Fibroblast of the aortic adventitia (primary cell): ENCODE measurements at places on chromosomes 2 and 18.
A peak's percentile ranks its signal among the peaks of the same experiment; 100 is the strongest.

- no peak for DNase-seq
Measured at GRCh38 chr2:170975127-170975942, 46.3 kb downstream of the GORASP2 start.

GRCh38 chr2:42652086-42652485 lies 83.7 kb downstream of the MTA3 start:
- DNase-seq, result no peak

GRCh38 chr18:34576622-34577021 lies 133.5 kb upstream of the DTNA start:
- DNase-seq, result no peak

DNA sequence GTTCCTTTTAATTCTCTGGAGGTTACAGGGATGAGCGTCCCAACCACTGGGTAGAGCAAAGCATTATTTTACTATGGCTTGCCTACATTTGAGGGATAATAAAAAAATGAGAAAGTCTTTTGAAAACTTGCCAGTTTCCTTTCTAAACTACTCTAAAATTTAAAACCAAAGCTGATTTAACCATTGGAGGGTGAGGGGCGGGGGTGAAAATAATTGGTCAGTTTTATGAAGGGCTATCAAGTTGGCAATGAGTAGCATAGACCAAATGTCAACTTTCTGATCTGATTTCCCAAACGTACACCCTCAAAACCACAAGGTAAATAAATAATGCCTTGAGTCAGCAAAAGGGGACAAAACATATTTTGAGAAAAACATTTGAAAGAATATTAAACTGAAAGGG lies 85.7 kb upstream of the STK17B start:
- no peak for DNase-seq

DNA sequence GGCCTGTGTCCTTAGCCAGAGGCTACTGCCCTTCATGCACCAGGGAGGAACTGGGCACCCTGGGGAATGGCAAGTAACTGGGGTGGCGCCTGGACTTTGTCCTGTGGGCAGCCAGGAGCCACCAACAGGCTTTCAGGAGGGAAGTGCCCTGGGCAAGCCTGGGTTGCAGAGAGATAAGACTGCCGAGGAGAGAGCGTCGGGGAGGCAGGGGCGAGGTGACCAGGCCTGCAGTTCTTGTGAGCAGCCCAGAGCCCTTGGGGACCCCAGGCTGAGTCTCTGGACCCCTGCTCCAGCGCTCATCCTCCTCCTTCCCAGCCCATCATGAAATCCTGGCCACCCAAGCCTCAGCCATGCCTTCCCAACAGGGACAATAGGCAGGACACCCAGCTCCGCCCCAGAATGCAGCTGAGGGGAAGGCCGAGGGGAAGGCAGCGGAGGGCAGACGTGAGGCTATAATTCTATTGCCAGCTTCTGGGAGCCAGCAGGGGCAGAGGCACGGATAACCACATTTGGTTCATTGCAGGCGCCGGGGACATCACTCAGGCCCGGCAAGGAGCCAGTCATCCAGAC lies 25.1 kb downstream of the ADRA2B start:
- DNase-seq, result no peak

GRCh38 chr2:5764041-5764440 lies 71.9 kb downstream of the SOX11 start:
- no peak for DNase-seq

DNA sequence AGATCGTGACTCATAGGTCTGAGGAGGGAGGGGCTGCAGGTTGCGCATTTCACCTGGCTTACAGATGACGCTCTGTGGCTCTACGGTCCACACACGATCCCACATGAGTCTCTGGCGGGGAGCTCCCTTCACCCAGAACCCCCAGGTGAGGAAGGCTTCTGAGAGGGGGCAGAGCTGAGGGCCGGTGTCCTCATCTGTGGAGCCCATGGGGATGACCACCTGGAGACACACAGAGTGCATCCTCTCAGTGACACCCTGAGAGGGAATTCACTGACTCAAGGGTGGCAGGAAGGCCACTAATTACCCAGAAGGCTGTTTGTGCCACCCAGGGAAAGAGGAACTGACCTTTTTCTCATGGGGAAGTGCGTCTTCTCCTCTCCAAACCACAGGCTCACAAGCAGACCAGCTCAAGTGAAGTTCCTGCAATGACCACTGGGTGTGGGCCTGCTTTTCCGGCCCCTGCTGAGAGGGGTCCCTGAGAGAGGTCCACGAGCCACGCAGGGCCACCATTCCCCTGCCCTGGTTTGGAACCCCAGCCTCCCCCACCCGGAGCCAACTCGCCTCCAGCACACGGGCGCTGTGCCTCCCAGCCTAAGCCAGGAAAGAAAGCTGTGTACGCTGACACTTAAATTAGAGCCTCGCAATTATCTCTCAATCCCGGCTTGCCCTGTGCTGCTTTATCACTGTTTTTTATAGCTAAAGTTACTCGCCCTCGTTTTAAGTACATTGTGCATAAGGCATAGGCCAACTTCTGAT lies 114.1 kb downstream of the BCL11A start:
- no peak for DNase-seq

- no peak for DNase-seq
Measured at GRCh38 chr2:236133410-236134012, 34.7 kb downstream of the GBX2 start.

DNA sequence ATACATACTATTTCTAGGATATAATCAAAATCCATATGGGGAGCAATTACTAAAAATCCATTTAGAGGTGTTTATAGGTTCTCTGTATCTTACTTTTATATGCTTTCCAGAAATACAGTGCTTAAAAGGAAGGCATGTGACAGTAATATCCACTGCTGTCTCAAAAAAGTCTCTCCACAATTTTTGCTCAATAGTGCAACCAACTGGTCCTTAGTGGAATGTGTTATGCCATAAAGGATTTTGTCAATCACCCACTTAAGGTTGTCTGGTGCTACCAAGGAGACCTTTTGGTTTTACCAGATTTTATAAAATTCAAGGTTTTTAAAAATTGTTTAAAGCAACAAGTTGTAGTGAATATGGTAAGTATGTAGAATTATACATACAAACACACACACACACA lies 328.5 kb upstream of the DSEL start:
- peak; percentile 38 for DNase-seq

- DNase-seq, result no peak
Measured at GRCh38 chr2:109265953-109266352, 136.9 kb downstream of the SH3RF3 start.

DNA sequence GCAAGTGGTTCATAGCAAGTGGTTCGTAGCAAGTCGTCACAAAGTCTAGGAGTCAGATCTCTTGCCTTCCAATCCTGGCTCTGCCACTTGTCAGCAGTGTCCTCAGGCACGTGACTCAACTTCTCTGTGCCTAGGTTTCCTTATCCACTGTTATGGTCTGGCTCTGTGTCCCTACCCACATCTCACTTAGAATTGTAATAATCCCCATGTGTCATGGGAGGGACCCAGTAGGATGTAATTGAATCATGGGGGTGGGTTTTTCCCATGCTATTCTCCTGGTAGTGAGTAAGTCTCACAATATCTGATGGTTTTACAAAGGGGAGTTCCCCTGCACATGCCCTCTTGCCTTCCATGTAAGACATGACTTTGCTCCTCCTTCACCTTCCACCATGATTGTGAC lies 51.8 kb upstream of the AP1S3 start:
- DNase-seq, result no peak

DNA sequence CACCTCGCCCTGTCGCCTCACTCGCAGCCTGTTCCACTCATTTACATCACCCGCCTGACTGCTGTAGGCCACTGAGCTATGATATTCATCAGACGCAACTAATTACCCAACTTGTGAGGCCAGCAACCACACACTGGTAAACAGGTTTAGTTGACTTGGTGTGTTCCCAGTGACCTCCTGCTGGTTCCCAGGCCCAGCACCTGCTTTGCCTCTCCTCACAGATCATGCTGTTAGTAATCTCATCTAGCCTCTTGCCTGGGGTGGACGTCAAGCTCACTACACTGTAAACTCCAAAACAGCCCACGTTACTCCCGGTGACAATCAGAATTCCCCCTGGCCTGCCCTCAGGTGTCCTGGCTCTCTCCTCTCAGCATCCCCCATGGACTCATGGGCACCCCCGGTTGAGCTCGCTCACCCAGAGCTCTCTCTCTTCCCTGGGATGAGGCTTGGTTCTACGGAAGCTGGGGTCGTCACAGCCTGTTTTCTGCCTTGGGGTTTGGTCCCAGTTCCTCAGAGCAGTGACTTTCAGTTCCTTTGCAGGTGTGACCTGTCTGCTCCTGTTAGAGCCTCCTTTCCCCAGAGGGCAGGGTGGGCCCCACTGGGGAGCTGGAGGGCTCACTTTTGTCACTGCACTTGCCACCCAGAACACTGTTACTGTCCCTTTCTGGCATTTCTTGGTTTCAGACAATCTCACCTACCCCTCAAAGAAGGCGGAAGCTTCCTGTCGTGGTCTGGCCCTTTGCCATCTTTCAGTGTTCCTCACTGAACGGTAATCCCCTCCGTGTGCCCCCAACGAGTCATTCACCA lies 40.3 kb downstream of the INPP5D start:
- no peak for DNase-seq

DNA sequence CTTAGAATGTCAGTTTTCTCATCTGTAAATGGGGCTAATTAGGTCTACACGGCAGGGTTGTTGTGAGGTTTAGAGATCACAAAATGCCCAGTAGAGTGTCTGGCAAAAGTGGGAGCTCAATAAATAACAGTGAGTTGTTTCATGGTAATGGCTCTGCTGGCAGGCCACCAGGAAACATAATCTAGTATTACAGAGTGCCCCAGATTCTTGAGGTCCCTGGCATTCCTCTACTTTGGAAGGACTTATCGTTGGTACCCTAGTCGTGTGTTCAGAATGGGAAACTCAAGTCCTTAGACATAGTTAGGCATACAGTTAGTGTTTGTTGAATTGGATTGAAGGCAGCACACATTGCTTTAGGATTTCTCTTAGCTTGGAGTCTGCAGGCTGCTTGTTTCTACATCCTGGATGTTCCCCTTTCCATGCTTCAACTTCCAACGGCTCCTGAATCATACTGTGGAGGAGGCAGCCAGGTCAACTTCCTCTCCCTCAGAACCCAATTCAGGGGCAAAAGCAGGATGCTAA lies 161.5 kb upstream of the FOSL2 start:
- DNase-seq, result peak; percentile 53

DNA sequence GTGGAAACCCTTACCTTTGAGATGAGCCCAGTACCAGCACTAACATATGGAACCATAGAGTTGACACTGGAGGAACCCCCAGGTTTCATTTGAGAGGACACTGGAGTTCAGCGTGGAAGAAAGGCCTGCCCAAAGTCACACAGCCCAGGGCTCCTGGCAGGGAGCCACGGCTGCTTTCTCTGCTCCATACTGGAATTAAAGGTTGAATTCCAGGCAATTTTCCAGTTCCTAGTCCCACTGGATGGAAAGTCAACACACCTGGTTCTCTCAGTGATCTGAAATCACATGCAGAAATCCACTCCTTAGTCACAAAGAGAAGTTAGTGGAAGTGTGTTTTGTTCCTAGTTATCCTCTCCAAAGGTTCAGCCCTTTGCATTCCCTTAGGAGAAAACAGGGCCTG lies 336.1 kb upstream of the SKOR2 start:
- DNase-seq, result no peak

- DNase-seq, result no peak
Measured at GRCh38 chr2:28480403-28481049, 15.3 kb upstream of the PLB1 start.

- DNase-seq, result peak; percentile 38
Measured at GRCh38 chr18:24514439-24514838, 54.0 kb downstream of the HRH4 start.

GRCh38 chr2:62871506-62871905 lies 166.0 kb downstream of the EHBP1 start:
- no peak for DNase-seq

DNA sequence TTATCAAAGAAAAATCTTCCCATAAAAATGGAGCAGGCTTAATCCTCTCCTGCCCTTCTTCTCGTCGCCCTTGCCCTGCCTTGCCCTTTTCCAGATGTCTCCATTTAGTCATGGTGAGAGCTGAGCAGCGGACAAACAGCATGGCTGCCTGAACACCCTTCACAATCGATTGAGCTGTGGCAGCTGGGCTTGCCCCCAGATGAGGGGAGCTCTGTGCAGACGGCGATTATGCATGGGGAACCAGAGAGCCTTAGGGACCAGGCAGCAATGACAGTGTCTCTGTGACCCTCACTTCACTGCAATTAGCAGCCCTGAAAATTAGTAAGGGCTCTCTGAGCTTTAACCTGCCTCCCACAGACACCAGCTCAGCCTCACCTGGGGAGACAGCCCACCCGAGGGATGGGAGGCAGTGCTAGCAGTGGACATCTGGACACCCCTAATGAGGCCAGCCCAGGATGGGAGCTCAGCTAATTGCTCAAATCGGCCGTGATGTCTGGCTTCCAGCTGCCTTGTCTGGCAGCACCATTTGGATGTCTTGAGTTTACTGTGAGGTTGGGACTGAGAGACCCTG lies 365.7 kb downstream of the TNS1 start:
- no peak for DNase-seq

DNA sequence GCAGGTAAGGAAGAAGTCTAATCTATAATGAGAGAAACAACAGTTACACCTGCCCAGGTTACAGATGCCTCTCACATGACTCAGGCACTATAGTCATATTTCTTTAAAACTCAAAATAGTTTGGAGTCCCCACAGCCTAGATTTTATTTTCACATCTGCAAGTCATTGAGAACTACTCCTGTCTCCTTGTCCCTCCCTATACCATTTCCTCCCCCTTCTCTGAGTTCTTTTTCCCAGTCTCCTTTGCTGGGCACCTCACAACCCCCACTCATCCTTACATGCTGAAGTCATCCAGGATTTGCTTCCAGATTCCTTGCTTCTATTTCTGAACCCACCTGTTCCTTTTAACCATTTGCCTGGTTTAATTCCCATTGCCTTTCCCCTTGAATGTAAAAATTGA lies 73.1 kb upstream of the KCNE4 start:
- no peak for DNase-seq

- no peak for DNase-seq
Measured at GRCh38 chr2:131419441-131419840, 55.5 kb upstream of the RAB6D start.

- no peak for DNase-seq
Measured at GRCh38 chr2:151630372-151630771, 103.9 kb downstream of the NEB start.

- DNase-seq, result peak; percentile 29
Measured at GRCh38 chr2:30026091-30027055, 105.0 kb upstream of the ALK start.

GRCh38 chr2:145094370-145094769 lies 574.5 kb upstream of the ZEB2 start:
- DNase-seq, result peak; percentile 71

DNA sequence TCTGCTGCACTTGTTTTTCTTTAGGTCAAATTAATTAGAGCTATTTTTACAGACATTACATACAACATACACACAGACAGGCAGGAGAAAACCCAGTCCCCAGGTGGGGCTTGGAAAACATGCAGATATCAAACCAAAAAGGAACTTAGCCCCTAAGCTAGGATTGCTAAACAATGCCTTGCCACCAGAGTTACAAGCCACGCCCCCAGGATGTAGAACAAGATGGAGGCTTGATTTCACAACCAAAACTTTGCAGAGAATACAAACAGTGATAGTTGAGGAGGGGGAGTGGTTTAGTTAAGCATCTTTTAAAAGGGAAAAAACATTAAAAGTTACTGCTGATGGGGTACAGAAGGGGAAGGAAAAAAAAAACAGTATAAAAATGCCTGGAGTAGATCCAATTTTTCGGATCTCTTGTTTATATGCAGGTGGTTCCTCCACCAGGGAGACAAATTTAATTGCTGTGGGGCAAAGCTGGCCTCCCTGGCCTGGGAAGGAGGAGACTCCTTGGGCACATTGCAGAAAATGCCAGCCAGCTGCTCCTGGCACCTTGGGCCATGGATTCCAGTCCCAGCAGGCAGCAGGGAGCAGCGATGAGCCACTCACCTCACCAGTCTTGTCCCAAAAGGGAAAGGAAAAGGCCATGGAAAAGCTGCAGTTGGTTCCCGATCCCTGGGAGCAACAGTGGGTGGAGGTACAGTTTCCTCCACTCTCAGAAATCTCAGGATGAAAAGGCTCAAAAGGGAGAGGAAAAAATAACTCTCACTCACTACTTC lies 348.4 kb upstream of the REG3G start:
- DNase-seq, result no peak
